Stimulated activated CD4-positive, alpha-beta T cell treated with anti-CD3 and anti-CD28 coated beads, Interleukin-15, amount 100 ng/mL, for 24 hours (primary cell): ENCODE measurements at places on chromosomes 1 and 21.

GRCh38 chr1:1937061-1937460 is 18.0 kb upstream of the TMEM52 start:
- no peak for DNase-seq

GRCh38 chr1:223223091-223223995 is 80.3 kb upstream of the TLR5 start:
- no peak for DNase-seq

GRCh38 chr1:166297993-166298392 is 131.2 kb upstream of the FAM78B start:
- DNase-seq = no peak

DNA sequence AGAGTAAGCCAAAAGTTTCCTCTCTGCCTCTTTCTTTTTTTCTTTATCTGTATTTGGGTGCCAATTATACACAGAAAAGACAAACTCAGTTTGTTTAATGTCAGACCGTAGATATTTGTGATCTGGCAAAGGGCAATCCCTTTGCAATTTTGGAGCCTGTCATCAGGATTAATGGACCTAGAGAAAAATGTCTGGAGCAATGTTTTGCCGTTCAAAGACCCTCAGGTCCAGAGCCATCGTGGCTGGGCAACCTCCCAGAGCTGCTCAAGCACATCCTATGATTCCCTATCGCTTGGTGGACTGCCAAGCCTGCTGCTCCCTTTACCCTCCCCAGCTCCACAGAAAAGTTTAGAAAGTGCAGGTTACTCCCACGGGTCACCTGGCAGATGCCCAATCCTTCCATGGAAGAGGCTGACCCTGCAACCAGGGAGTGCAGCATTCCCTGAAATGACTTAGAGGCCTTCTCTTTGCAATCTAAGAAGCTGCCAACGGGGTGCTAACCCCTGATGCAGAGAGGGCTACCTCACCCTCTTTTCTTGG is 112.5 kb upstream of the NGF start:
- DNase-seq = no peak

GRCh38 chr1:53134961-53135734 is 7.3 kb downstream of the SLC1A7 start:
- DNase-seq = no peak

- peak; percentile 69 for DNase-seq
These were observed 6.3 kb upstream of the CRYBG2 start for GRCh38 chr1:26359981-26360806.

- DNase-seq = no peak
These were observed 19.2 kb downstream of the RD3 start for GRCh38 chr1:211472724-211473123.

DNA sequence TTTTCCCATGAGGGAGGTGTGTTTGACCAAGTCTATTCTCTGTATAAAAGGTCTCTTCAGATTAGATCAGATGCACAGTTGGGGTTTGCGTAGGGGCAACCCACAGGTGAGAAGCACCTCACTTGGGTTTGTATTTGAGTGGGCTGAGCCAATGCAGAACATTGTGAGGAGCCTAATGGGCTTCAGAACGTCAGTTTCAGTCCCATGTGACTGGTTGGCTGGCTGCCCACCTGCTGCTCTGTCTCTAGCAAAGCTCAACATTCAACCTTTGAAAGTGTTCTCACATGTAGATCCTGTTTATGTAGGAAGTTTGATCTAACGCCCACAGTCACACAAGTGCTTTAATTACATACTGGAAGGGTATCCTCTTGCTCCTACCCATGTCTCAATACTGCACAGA is 105.5 kb downstream of the FASLG start:
- peak; percentile 59 for DNase-seq

GRCh38 chr1:78650114-78650660 is 556 bp downstream of the IFI44 start:
- no peak for DNase-seq

DNA sequence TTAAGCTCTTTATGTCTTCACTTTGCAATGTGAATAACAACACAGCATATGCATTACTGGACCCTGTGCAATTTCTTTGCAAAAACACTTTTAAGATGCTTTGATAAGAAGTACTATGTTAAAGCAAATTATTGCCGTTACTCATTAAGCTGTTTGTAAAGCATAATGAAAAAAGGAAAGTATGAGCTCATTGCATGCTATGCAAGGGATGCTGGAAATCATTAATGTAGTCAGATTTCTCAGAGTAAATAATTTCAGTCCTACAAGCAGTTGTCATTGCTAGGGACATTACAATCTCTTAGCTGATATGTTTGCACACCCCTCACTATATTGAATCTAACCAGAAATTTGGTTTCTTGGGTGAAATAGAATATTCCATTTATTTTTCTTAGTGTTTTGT is 982.5 kb upstream of the ADGRL2 start:
- no peak for DNase-seq
